Fibroblast of skin of right biceps (primary cell): ENCODE measurements at places on chromosomes 13 and 19.

DNA sequence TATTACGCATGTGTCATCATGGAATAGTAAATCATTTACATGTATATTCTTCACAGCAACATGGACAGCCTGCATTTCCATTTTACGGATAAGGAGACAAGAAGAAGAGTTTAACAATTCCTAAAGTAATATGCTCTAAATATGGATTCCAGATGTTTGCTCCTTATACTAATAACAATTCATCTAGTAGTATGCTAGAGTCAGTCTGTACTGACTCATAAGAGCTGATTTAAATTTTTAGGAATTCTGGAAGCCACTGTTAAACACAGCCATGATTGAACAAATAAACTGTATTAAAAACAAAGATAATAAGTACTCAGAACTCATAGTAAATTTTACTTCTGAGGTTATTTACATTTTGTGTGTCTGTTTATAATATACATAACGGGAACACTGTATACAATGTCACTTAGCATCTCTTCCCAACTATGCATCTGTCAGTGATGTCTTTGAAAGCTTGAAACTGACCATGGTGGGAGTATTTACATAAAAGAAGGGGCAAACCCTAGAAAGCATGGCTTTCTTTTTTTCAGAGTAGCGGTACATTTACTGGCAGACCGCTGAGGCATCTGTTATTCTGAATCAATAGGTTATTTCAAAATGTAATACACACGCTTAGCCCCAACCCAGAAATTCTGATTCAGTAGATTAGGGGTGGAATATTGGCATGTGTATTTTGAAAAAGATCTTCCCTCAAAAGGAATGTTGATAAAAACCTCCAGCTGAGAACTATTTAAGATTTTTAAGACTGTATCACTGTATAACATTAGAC, 12.9 kb downstream of the ZC3H13 start:
- DNase-seq = peak; percentile 49

- DNase-seq = no peak
These were observed 9.7 kb upstream of the ZNF709 start for GRCh38 chr19:12494260-12494860.

- peak; percentile 25 for DNase-seq
These were observed 883 bp downstream of the ZNF441 start for GRCh38 chr19:11767633-11768133.

GRCh38 chr13:51488212-51488611, 35.4 kb upstream of the INTS6 start:
- no peak for DNase-seq

- no peak for DNase-seq
These were observed 43.5 kb downstream of the ATP8A2 start for GRCh38 chr13:25415241-25415640.

DNA sequence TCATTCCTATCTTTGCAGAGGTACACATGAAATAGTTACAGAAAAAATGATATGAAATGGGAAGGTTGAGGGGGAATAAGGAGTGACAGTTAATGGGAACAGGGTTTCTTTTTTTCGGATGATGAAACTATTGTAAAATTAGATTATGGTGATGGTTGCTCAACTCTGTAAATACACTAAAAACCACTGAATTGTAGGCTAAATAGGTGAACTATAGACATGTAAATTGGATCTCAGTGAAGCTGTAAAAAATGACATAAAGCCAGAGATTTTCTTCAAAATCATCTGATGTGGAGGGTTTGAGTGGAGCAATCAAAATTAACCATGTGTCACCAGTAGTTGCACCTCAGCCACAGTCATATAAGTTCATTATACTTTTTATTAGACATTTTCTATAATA, 6.6 kb upstream of the FLT3 start:
- no peak for DNase-seq

DNA sequence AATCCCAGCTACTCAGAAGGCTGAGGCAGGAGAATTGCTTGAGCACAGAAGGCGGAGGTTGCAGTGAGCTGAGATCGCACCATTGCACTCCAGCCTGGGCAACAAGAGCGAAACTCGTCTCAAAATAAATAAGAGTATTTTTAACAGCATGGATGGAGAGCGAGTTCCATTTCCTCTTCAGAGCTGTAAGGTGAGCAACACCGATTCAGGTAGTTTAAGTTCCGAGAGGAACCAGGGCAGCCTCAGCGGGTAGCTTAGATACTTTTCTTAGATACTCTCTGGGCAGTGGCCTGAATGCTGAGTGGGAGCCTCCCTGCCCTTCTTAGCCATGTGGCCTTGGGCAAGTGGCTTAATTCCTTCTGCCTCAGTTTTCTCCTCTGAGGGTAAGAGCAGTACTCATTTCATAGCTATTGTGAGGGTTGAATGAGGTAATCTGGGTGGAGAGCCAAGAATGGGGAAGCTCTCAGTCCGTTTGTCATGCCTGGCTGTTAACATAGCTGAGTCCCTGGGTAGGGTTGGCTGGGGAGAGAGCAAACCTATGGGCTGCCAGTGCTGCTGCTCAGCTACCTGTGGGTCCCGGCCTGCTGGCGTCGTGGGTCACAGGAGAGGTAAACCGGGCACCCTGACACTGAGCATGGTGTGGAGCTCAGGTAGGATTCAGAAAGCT, 4.1 kb downstream of the ATP11A start:
- DNase-seq = peak; percentile 66

- DNase-seq = peak; percentile 36
These were observed 27.4 kb upstream of the TIMM44 start for GRCh38 chr19:7970716-7971448.
